ENCODE measurements at places on chromosomes 7 and 10.

DNA sequence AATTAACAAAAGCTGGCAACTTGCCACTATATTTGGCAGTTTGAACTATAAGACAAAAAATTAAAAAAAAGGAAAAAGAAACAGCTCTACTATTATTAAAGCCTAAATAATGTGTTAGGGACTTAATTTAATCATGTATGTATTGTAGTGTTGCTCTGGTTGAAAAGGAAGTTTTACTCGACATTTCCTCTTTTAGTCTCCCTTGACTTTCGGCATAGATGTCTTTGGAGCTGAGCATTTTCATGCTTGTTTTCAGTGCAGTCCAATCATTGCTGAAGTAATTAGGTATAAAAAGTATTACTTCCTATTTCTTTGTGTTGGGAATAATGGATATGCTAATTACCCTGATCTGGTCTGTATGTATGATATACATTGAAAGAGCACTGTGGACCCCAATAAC is 216.8 kb upstream of the KLF6 start:
- no peak for DNase-seq

DNA sequence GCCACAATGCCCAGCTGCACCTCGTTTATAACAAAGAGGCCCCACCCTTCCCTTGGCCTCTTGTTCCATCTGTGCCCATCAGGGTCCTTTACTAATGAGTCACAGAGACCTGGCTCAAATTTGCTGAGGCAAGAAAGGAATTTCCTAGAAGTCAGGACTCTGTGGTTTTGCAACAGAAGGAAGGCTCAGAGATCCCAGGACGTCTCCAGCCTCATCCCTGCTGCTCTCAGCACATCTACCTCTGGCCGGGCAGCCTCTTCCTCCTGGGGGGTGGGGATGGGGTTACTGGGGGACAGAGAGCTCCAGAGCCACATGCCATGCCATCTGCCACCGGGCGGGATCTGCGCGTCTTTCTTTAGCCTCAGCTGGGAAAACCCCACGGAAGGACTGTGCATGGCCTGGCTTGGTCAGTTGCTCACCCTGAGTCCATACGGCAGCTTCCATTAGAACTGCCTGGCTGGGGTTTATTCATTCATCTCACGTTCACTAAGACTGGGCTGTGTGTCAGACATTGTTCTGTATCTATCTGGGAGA is 41.9 kb upstream of the PSMG3 start:
- DNase-seq = no peak

DNA sequence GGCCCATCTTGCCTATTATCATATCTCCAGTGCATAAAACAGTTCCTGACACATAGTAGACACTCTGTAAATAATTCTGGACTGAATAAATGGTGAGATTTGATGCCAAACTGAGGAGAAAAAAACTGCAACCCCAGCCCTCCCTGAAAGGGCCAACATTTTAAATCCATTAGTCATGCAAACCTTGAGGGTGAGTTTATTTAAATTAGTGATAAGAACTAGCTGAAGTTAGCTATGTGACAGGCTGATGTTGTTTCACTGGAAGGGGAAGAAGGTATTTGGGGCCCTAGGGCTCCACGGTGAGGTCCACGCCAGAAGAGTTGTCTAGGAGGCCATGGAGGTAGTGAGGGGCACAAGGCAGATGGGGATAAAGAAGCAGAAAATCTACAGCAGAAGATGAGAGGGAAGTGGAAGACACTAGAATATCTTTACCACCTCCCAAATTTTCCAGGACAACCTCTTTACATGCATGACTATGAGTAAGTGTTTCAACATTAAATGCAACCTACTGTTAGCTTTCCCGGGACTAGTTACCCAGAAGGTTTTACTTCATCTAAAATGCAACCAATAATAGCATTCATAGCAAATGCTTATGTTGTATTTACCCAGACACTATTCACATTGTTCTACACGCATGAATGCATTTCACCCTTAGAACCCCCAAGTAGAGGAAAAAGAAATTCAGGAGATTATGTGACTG is 183.2 kb upstream of the LYZL1 start:
- no peak for DNase-seq

GRCh38 chr7:9083837-9084236 is 650.4 kb downstream of the NXPH1 start:
- no peak for DNase-seq

- DNase-seq = no peak
Measured at GRCh38 chr10:124222318-124222987, 129.1 kb upstream of the CHST15 start.

Measured in CD4-positive, alpha-beta memory T cell (primary cell).